ENCODE measurements at places on chromosomes 12 and 14. TPM values are rescaled to one million over a fixed set of nuclear protein-coding genes. Genes with fewer than 3 reads are reported as not detected.
A peak's percentile ranks its signal among the peaks of the same experiment; 100 is the strongest.

The ENDOU gene
- not detected for total RNA-seq

The TTC8 gene
- total RNA-seq = 9.4 TPM

The PHLDA1 gene
- 13.5 TPM for total RNA-seq

The WASHC4 gene
- 40.9 TPM for total RNA-seq

The PZP gene
- total RNA-seq = not detected

GRCh38 chr14:105328070-105328677 is 13.6 kb downstream of the PACS2 start:
- H3K27ac ChIP-seq = peak overlapping the region; percentile 22
- peaks cover 85% of the 10 kb centered on the region for H3K4me1 ChIP-seq
- DNase-seq = no peak
- H3K36me3 ChIP-seq = no peaks in the 10 kb centered on the region

- no peaks in the 10 kb centered on the region for H3K27me3 ChIP-seq
- no peak overlapping the region for H3K27ac ChIP-seq
- DNase-seq = no peak
- H3K36me3 ChIP-seq = no peaks in the 10 kb centered on the region
- no peaks in the 10 kb centered on the region for H3K4me1 ChIP-seq
Observed at GRCh38 chr14:54840798-54841197, 61.8 kb downstream of the GCH1 start.

GRCh38 chr12:59036973-59037762 is 116.9 kb upstream of the LRIG3 start:
- H3K36me3 ChIP-seq = no peaks in the 10 kb centered on the region
- peak overlapping the region; percentile 5 for H3K27ac ChIP-seq
- no peak overlapping the region for H3K4me3 ChIP-seq
- H3K27me3 ChIP-seq = no peaks in the 10 kb centered on the region
- peaks cover 41% of the 10 kb centered on the region for H3K4me1 ChIP-seq

DNA sequence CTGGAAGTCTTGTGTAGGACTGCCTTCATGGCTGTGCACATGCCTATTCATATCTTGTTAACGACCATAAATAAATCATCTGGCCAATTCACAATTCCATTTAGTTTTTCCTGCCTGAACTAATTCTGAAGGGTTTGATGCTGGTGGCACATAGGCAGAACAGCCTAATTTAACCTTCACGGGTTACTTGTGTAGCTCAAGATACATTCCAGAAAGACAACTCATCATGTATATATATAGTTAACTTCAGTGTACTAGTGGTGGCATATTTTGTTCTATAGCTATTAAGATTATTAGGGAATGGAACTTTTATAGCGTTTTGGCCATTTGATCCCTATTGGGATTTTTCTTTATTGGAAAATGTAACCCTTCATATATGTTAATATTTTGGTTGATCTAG is 31.4 kb downstream of the CFAP54 start:
- DNase-seq = no peak
- no peak overlapping the region for H3K4me3 ChIP-seq
- H3K4me1 ChIP-seq = peaks cover 5% of the 10 kb centered on the region

DNA sequence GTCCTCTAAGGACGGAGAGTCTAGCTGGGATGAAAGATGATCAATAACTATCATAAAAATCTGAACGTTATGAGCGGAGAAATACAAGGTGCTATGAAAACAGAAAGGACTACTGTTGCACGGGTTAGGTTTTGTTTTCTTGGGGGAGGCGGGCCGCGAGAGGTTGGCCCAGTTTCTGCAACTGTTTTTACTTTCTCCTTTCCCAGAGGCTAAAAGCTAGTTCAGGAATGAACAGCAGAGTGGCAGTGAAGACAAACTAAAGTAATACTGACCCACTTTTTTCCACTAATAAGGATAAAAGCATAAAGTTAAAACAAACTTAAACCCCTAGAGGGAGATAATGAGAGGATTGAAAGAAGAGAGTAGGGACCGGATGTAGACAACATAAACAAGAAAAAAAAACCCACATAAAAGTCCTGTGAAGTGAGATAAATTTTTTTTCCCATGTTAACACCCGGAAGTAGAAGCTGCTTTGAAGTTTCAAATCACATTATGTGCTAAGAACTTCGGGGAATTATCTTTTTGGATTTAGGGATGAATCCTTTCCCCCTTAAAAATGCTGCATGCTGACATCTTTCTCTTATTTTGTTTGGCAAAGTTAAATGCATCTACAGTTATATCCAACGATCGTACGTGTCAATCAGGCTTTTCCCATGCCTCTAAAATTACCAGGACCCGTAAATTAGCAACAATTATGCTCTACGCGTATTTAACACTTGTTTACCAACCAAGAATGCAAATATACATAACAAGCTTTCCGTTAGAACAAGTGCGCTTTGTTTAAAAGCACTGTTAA is 1.0 kb upstream of the CDK17 start:
- no peak overlapping the region for H3K27ac ChIP-seq
- H3K4me1 ChIP-seq = peaks cover 9% of the 10 kb centered on the region
- no peaks in the 10 kb centered on the region for H3K36me3 ChIP-seq
- no peaks in the 10 kb centered on the region for H3K27me3 ChIP-seq
- DNase-seq = peak; percentile 44

- DNase-seq = no peak
- H3K27me3 ChIP-seq = no peaks in the 10 kb centered on the region
- H3K4me1 ChIP-seq = peaks cover 7% of the 10 kb centered on the region
- no peak overlapping the region for H3K4me3 ChIP-seq
- 0 out of 2 replicates have a peak, but pooled peaks cover 2% of the 10 kb centered on the region for H3K36me3 ChIP-seq
- H3K27ac ChIP-seq = no peak overlapping the region
Observed at GRCh38 chr14:68981539-68981976, 2.5 kb upstream of the ACTN1 start.

DNA sequence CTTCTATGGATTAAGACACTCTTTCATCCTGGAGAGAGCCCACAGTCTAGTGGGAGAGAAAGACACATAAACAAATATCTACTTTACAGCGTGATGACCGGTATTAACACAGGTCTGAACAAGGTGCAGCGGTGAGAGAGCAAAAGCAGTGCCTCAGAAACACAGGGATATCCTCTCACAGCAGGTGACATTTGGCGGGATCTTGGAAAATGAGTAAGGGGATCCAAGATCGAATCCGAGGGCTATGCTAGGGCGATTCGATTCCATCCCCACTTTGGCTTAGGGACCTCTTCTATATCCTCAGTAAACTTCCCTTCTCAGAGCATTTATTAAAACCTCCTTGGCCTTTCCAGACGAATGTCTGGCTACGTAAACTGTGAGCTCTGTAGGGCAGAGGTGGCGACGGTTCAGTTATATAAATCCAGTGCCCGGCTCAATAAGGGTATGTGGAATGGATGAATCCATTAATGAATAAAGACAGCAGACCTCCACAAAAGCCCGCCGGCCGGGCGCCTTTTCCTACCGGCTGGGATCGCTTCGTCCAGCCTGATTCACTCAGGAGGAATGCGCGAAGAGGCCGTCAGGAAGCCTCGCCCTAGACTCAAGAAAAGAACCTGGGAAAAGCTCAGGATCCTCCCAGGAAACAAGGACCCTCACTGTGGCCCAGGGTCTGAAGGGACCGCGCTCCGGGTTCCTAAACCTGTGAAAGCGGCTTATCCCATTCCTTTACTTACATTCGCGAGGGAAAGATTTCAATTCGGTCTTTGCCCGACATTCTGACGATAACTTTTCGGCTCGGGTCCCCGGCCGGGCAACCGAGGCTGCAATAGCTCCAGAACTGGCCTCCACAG is 455 bp downstream of the ATP6V1D start:
- peaks cover 6% of the 10 kb centered on the region for H3K4me1 ChIP-seq
- H3K27me3 ChIP-seq = no peaks in the 10 kb centered on the region
- H3K36me3 ChIP-seq = peaks cover 8% of the 10 kb centered on the region
- peak overlapping the region; percentile 97 for H3K27ac ChIP-seq
- H3K4me3 ChIP-seq = peak overlapping the region; percentile 78

- H3K36me3 ChIP-seq = no peaks in the 10 kb centered on the region
- no peak for DNase-seq
- H3K4me3 ChIP-seq = no peak overlapping the region
- H3K27me3 ChIP-seq = no peaks in the 10 kb centered on the region
- H3K27ac ChIP-seq = no peak overlapping the region
- no peaks in the 10 kb centered on the region for H3K4me1 ChIP-seq
Observed at GRCh38 chr14:58650857-58651256, 13.1 kb downstream of the DACT1 start.

DNA sequence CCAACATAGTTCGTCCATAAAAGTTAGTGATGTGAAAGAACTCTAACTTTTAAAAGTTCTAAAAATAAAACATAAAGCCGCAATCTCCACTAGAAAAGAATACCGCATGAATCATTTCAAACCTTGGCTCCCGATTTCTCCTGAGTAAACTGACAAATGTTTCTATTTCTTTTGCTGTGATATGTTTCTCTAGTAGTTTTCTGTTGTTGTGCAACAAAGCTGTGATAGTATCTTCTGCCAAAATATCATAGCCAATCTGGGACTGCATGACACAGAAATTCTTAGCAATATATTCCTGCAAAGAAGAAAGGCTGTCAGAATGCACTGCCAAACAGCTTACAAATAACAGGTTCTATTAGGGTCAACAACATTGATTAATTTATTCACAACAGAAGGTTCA is 174.0 kb downstream of the ITPR2 start:
- no peak overlapping the region for H3K27ac ChIP-seq
- DNase-seq = no peak
- H3K4me3 ChIP-seq = no peak overlapping the region
- no peaks in the 10 kb centered on the region for H3K27me3 ChIP-seq
- H3K36me3 ChIP-seq = 0 out of 2 replicates have a peak, but pooled peaks cover 2% of the 10 kb centered on the region

DNA sequence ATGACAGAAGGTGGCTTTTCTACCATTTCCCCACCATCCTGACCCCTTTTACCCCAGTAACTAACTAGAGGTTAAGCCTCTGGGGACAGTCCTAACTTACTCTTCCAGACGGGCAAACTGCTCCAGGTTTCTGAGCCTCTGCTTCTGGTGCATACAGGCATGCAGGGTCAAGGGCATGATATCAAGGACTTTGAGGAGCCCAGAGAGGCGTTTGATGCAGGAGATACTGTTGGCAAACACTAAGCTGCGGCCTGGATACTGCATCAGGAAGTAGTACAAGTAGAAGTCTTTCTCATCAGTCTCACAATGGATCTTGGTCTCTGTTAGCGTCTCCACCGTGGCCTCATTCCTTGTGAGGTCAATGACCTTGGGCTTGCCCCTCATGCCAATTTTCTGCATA is 21.0 kb downstream of the DDX24 start:
- peaks cover 65% of the 10 kb centered on the region for H3K36me3 ChIP-seq
- H3K4me1 ChIP-seq = no peaks in the 10 kb centered on the region
- no peaks in the 10 kb centered on the region for H3K27me3 ChIP-seq
- no peak overlapping the region for H3K4me3 ChIP-seq
- DNase-seq = no peak

DNA sequence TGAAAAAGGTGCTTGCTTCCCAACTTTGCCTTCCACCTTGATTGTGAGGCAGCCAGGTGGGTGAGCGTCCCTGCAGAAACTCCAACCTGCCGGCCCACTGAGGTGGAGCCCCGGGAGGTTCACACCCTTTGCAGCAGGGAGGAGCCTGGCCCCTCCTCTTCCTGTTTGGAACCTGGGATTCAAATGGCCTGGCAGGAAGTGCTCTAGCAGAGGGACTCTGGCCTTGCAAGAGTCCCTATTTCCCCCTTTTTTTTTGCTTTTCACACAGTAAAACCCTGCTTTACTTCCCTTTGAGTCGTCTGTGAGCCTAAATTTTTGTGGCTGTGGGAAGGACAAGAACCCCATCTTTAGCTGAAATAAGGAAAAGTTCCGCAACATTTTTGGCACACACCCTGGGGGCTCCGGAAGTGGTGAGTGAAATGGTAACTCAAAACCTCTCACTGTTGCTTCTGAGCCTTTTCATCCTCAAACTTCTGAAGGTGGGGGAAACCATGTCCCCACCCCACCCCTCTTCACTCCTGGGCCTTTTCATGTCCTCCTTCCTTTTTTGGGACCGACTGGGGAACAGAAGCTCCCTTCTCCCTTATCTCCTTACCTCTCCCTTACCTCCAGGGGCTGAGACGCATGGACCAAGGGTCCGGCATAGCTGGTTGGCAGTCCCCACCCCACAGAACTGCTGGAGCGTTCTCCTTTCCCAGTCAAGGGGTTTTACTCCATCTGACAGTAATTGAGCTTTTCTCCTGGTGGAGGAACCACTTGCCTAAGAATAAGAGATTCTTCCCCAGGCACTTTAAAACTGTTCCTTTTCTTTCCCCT is 102.0 kb downstream of the KCNMB4 start:
- H3K27ac ChIP-seq = peak overlapping the region; percentile 53
- DNase-seq = peak; percentile 55

GRCh38 chr12:51525518-51525917 is 65.5 kb upstream of the SCN8A start:
- H3K27ac ChIP-seq = no peak overlapping the region
- H3K4me3 ChIP-seq = no peak overlapping the region
- DNase-seq = no peak
- H3K4me1 ChIP-seq = no peaks in the 10 kb centered on the region
- H3K36me3 ChIP-seq = no peaks in the 10 kb centered on the region
- H3K27me3 ChIP-seq = peaks cover 27% of the 10 kb centered on the region

All from SJCRH30 (cell line).